ENCODE measurements at places on chromosomes 5 and 9.

GRCh38 chr5:161889971-161890370 is 42.1 kb downstream of the GABRA1 start:
- DNase-seq = no peak

DNA sequence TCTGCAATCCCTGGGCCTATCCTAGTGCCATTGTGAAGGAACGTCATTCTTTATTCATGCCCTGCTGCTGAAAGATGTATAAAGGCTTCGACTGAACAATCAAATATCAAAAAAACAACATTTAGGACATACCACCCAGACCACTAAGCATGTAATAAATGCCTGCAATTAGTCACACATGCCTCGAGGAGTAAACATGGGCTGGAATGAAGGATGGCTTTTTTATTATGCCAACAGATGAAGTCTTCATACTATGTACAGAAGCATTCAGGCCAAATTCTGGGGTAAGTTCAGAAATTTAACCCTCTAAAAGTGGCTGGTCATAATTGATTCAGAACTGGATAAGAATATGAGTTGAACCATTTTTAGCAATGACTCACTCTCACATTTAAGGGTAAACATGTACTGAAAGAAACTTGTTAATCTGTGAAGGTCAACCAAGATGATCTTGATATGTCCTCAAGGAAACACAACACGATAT is 38.1 kb downstream of the FAM240B start:
- peak; percentile 96 for DNase-seq

DNA sequence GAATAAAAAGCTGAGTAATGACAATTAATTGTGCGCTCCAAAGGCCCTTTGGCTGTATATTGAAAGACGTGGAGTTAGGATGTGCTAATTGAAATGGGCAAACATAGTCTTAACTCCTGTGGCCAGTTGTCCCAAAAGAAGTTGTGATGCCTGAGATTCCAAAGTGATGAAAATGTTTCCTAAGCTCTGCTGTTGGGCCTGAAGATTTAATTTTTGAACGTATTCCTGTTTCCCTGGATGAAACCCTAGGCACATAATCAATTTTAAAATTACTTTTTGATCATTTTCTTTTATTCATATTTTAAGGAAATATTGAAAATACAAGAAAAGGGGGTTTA is 87.9 kb downstream of the PRDM6 start:
- DNase-seq = no peak

GRCh38 chr9:10250219-10250618 is 362.6 kb downstream of the PTPRD start:
- no peak for DNase-seq

- no peak for DNase-seq
Observed at GRCh38 chr5:125750861-125751186, 672.4 kb upstream of the GRAMD2B start.

DNA sequence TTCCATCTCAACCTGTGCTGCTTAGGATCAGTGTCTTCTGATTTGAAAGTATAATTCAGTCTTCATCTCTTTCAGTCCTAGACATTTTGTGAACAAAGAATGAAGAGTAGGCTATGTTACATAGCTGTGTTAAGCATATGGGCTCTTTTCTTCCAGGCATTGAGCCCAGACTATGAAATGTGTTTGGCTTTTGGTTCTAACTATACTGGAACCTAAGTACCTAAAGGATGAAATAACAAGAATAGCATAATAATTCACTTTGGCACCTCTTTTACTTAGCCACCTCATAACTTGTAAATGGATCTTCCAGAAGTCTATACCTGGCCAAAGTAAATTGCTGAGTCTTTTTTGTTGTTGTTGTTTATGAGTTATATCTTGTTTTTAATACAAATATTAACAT is 71.4 kb downstream of the SLF1 start:
- no peak for DNase-seq

DNA sequence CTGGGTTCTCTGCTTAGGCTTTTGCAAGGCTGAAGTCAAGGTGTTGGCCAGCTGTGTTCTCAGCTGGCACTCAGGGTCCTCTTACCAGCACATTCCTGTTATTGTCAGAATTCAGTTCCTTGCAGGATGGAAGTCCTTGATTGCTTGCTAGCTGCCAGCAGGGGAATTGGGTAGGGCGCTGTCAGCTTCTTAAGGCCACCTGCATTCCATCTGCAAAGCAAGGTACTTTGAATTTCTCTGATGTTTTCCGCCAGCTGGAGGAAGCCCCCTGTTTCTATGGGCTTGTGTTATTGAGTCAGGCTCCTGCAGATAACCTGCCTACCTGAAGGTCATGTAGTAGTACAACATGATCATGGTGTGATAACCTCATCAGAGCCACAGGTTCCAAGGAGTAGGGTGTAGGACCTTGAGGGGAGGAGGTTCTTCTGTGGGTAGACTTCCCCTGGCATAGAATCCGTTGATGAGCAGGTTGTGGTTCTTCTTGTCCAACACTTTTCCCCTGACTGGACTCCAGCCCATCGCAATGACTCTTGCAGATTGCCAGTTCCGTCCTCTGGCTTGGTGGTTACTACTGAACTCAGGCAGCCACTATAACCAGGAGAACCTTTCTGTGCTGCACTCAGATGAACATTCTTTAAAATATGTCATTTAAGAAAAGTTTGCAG is 6.8 kb downstream of the TENT4A start:
- DNase-seq = no peak

DNA sequence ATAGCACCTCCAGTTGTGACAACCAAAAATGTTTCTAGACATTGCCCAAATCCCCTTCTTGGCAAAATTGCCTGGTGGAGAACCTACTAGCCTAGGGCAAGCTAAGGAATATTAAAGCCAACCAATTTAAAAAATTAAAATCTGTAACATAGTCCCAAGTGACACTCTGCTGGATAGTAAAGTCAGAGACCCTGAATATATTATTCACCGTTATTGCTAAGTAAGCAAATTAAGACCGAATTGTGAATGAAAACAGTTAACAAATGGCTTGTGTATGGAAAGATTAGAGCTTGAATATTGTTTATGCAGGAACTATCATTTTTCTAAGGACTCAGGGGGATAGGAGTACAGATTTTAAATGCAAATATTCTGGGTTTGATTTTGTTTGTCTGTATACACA is 208.1 kb downstream of the DMAC1 start:
- no peak for DNase-seq

DNA sequence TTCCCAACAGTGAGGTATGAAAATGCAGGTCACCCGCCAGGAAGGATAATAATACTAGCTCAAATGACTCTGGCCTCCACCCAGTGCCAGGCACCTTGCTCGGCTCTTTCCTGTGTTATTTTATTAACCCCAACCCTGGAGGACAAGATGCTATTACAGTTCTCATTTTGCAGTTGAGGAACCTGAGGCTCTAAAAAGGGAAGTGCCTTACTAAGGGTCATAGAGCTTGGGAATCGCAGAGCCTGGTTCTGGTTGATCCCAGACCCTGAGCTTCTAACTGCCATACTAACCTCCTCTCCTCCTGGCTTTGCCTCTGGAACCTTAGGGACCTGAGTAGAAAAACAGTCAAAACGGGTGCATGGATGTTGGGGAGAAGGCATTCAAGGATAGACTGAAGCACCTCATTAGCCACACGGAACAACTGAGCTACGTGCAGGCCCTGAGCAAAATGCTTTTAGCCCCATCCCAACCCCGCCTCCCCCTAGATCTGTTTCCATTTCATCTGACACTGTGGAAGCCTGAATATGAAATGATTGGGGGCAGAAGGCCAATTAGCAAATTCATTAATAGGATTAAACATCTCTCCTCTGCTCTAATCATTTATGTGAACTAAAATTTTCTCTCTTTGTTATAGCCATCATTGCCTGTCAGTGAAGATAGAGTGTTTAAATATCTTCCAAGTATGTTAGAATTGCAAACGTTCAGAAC is 7.9 kb downstream of the KCNIP1 start:
- no peak for DNase-seq

DNA sequence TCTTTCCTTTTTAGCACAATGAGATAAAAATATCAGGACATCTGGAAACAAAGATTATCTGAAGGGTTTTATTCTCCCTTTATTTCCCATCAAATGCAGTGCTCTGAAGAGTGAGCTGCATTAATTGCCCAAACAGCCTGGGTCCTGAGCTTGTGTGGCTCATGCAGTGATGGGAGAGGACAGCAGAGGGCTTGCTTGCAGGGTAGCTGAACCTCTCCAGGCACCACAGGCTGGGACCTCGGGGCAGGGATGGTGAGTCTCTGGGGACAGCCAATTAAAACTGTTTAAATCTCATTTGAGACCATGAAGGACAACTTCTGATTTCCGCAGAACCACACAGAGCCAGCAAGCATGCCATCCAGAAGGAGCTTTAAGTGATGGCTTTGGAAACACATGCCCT is 71.2 kb downstream of the PLAC8L1 start:
- DNase-seq = no peak

- no peak for DNase-seq
Observed at GRCh38 chr9:93010056-93010455, 48.4 kb upstream of the SUSD3 start.

- DNase-seq = no peak
Observed at GRCh38 chr5:162672061-162672460, 604.5 kb downstream of the GABRG2 start.

GRCh38 chr5:74885170-74885569 is 19.0 kb upstream of the FAM169A start:
- DNase-seq = no peak
